ENCODE measurements at places on chromosomes 12 and 14.
A peak's percentile ranks its signal among the peaks of the same experiment; 100 is the strongest.

DNA sequence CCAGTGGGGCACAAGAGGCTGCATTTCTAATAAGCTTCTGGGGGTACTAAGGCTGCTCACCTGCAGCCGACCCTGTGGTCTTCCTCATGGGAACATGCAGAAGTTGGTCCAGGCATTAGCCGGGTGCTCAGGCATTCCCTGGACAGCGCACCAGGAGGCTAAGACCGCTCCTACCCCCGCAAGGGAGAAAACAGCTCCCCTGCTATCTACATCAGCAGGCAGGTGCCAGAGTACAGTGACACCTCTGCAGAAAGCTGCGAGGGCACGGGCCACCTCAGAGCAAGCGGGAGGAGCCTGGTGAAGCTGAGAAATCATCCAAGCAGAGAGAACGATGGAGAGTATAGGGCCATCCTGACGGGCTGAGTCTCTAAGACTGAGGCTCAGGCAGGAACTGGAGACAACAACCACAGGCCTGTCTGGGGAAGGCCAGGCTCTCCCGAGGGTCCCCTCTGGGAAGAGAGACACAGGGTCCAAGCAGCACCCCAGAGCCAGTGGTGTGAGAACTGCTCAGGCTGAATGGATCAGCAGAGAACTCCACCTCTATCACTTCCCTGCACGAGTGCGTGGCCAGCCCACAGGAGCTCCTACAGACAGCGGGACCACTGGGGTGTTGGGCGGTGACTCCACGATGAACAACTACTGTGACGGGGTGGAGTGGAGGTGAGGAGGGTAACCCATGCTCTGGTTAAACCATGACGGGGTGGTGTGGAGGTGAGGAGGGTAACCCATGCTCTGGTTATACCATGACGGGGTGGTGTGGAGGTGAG, 62.1 kb downstream of the AMN start:
- DNase-seq: no peak

- DNase-seq: no peak
These were observed 45.0 kb downstream of the SMOC1 start for GRCh38 chr14:69924201-69924600.

- no peak for DNase-seq
These were observed 9.3 kb upstream of the USP15 start for GRCh38 chr12:62250671-62251608.

- DNase-seq: no peak
These were observed 169.1 kb upstream of the TBX3 start for GRCh38 chr12:114852976-114853529.

DNA sequence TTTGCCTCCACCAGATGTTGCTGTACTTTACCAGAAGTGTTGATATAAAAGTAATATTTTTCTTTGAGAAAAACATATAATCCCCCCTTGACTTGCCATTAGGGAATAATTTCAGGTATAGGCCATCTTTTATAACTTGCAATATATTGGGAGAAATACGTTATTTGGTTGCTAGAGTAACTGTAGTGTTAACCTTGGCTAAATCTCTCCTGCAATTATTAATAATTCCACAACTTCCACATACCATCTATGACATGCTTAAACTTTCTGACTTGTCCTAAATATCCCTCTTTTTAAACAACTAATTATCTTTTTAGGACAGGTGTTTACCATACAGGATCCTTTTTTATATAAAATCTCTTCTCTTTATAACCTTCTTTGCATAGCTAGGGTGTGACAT, 1048.2 kb downstream of the SLC16A7 start:
- DNase-seq: no peak

- no peak for DNase-seq
These were observed 108.5 kb upstream of the TMEM260 start for GRCh38 chr14:56471056-56471455.

DNA sequence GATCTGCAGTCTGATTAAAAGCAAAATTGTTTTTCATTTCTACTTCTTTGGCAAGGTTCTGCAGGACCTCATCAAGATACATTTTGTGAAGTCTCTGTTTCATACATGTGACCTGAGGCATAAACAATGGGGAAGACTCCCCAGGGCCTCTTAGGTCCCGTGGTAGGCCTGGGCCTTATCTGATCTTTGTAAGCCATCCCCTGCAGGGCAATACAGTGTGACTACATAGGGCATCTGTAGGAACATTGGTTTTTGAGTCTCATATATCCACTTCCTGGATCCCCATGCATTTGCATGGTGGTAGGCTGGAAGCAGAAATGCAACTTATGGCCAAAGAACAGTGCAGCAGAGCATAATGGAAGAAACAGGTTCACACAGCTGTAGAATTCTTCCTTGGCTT, 6.0 kb downstream of the FAR2 start:
- no peak for DNase-seq

DNA sequence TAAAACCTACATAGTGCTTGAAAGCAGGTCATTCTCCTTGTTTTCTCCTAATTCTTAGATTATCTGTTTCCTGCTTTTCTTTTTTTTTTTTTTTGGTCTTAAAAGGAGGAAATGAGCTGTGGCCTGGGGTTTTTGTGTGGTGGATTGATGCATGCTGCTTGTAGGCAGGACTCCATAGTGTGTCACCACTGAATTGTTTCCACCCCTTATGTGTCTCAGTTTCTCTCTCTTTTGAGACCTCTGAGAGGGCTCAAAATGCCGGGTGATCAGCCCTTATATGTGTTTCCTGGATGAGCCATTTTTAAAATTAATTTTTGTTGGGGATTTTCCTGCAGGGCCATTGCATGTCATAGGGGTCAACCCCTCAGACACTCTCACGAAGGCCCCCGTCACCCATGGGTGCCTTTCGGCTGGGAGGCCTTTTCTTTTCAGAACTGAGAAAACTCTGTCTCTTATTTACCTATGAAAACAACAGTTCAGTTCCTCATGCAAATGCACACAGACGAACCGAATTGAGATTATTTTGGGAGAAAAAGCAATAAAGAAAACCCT, 32.0 kb upstream of the LRRK2 start:
- no peak for DNase-seq

- peak; percentile 71 for DNase-seq
These were observed 104.8 kb downstream of the VRK1 start for GRCh38 chr14:96902004-96902403.

GRCh38 chr14:31702130-31702529, 140.9 kb downstream of the NUBPL start:
- no peak for DNase-seq

DNA sequence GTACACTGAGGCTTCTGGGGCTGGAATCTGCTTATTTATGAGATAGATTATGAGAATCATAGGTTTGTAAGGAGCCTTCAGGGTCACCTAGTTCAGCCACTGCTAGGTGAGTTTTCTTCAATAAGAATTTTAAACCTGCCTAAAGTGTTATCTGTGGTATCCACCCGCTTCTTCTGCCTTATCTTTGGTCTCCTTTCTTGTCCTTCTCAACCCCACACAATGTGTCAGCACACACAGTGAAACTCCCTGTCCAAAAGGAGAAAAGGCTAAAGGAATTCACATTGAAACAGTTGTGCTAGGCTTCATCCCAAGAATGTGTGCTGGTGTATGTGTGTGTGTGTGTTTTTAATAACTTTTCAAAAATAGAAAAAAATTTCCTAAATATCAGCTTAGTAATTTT, 259.3 kb upstream of the BTG1 start:
- no peak for DNase-seq

- no peak for DNase-seq
These were observed 32.3 kb downstream of the LGMN start for GRCh38 chr14:92716131-92716530.

- DNase-seq: no peak
These were observed 62.8 kb downstream of the TSHR start for GRCh38 chr14:81018251-81018650.

- DNase-seq: no peak
These were observed 54.0 kb upstream of the ELK3 start for GRCh38 chr12:96140174-96140573.

DNA sequence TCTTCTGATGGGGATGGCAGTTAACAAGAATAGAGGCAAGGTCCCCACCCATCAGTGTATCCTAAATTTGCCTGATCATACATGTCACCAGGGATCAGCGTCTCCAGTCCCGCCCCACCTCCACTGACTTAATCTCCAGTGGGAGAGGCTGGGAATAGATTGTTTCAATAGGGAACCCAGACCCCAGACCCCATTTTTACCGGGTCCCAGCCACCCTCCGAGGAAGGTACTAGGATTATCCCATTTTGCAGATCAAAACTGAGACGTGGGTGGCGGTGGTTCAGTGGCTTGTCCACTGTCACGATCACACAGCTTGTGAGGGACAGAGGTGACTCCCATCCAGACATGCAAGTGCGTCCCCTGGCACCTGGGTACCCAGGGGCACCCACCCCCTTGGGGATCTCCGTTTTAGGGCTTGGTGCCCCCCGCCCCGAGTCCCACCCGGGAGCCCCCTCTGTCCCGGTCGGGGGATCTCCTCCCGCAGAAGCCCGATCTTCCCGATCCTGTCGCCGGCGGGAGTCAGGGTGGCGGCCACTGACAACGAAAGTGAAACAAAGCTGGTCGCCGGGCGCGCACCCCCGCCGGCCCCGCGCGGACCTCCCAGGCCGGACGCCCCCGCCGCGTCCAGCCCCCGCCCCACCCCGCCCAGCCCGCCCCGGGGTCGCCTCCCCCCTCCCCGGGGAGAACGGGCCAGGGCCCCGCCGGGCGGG, 523 bp downstream of the WSB2 start:
- no peak for DNase-seq
